ENCODE measurements at places on chromosomes 12 and 14.

- no peak for DNase-seq
These were observed 22.9 kb downstream of the CKB start for GRCh38 chr14:103499709-103500108.

GRCh38 chr12:124053851-124054250 is 80.8 kb downstream of the ZNF664 start:
- peak; percentile 89 for DNase-seq

DNA sequence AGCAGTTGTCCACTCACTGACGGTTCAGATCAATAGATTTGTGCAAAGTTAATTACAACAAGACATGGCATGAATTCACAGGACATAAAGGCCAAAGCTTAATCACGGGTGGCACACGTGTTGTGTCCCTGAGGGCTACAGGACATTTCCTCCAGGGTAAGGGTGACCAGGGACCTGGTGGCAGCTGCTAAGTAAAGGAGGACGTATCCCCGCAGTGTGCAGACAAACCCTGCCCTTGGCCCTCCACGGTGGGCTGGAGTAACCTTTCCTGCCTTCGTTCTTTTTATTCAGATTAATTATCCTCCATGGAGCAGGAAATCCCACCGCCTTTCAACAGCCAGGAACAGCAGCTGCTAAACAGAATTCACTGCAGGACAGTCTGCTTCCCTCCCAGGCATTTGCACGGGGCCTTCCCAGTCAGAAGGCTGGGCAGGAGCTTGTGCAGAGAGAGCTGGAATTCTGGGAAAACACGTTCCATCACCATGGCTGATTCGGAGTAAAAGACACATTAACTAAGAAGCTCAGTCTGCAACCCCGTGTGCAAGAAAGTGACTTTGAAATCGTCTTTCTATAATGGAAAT is 289.9 kb upstream of the SFSWAP start:
- DNase-seq: no peak

GRCh38 chr14:92425101-92425500 is 88.5 kb upstream of the RIN3 start:
- DNase-seq: peak; percentile 47

GRCh38 chr12:12726555-12727093 is 9.5 kb downstream of the CDKN1B start:
- peak; percentile 64 for DNase-seq

- no peak for DNase-seq
These were observed 13.8 kb downstream of the TESC start for GRCh38 chr12:117085318-117085947.

- no peak for DNase-seq
These were observed 5.8 kb downstream of the DICER1 start for GRCh38 chr14:95151561-95151960.
